ENCODE measurements at places on chromosomes 7 and 10.

GRCh38 chr10:30437031-30437841, 3.3 kb downstream of the MAP3K8 start:
- no peak for DNase-seq

DNA sequence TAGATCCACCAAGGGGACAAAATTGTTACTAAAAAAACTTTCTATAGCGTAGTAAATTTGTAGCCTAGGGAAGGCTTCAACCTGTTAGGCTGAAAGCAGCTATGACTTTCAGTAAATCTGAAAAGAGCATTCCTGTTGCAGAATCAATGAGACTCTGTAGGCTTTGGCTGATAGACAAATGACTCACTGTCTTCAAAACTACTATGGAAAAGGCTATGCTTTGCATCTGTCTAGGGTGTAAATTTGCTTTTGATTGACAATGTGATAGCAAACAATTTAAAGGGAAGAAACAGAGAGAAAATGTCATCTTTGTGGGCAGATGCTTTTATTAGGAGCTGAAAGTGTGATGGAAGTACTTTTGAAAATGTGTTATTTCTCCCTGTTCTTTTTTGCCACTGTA, 60.6 kb downstream of the ARL5B start:
- no peak for DNase-seq

- no peak for DNase-seq
Measured at GRCh38 chr10:124124123-124124768, 30.8 kb upstream of the CHST15 start.

GRCh38 chr7:90485734-90486316, 16.4 kb downstream of the PTTG1IP2 start:
- no peak for DNase-seq

GRCh38 chr7:33066771-33067170, 4.2 kb upstream of the NT5C3A start:
- peak; percentile 59 for DNase-seq

DNA sequence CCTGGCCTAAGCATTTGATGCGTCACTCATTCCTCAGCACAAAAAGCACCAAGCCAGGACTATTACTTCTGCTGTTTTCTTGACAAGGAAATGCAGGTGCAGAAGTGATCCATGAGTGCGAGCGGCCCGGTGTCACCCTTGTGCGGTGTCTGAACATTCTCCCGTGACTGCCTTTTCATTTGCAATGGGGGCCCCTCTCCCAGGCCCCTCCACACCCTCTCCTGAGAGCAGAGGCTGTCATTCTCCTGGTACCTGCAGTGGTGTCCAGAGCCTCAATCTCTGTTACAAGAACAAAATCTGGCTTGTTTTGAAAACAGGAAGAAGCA, 213.1 kb downstream of the DIP2C start:
- no peak for DNase-seq

DNA sequence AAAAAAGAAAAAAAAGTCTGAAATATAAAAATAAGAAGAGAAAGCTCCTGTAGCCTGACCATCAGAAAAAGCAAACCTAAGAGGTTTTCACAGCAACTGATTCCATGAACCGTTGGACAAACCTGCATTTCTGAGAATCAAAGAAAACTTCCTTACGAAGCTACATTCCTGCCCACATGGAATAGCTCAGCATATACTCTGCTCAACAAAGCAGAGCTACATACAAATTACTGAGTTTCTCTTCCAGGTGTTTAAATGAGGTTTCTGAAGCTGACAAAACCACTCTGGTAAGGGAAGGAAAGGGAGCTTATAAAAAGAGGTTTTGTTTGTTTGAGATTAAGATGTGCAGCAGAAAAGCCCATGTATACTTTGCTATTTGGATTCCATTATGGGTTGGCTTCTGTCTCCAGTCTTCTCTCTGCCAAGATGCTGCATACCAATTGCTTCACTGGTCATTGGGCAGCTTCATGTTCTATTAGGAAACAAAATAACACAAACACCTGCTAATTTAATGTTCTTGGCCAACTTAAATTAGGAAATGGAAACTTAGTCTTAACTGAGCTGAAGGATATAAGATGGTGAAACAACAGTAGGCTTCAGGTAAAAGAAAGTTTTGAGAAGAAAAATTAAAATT, 314.1 kb downstream of the LRRTM3 start:
- no peak for DNase-seq

GRCh38 chr7:33495207-33495606, 365.8 kb downstream of the BBS9 start:
- DNase-seq: no peak

GRCh38 chr10:132961787-132962622, 19.6 kb upstream of the CFAP46 start:
- peak; percentile 3 for DNase-seq

GRCh38 chr7:87565877-87566276, 34.8 kb downstream of the ABCB1 start:
- no peak for DNase-seq

- no peak for DNase-seq
Measured at GRCh38 chr7:149688836-149689235, 84.6 kb downstream of the ZNF467 start.

- DNase-seq: no peak
Measured at GRCh38 chr7:156780724-156781455, 112.1 kb downstream of the LMBR1 start.

DNA sequence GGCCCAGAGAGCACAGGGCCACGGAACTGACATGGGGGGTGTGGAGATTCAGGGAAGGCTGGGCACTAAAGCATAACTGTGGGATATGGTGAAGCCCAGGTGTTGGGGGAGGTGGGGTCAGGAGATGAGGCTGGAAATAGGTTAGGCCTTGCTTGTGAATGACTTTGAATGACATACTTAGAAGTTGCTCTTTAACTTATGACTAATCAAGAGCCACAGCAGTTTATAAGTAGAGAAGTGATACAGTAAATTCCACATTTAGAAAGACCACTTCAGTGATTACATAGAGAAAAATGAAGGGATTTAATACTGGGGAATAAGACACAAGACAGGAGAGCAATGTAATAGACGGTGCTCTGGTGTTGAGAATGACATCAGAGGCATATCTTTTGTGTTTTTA, 120.8 kb upstream of the SEC61G start:
- no peak for DNase-seq

DNA sequence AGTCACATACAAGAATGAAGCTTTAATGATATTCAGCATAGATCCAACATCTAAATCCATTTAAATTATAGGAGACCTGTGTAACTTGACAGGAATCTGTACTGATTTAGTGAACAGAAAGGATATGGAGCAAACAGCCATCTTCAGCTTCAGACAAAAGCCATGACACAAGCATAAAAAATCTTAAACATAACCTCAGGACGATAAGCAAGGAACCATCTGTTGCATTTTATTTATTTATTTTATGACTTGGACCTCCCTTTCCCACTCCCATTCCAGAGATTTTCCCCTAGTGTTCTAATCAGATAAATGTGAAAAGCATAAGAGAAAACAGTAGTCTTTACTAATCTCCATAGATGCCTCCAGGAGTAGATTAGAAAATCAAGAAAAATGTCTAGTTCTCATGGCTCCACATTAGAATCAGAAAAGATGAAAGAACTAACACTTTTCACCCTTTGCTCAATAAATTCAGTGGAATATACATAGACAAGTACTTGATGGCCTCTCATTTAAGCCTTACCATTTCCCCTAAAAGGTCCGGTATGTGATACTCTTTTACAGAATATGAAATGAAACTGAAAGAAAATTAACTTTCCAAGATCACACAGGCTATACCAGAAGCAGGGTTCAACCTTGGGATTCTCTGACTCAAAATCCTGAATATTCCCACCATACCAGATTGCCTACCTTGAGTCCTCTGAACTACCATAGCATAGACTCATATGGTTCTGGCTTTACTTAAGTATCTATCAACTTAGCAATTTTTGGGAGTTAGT, 15.2 kb downstream of the CACNA2D1 start:
- DNase-seq: no peak

DNA sequence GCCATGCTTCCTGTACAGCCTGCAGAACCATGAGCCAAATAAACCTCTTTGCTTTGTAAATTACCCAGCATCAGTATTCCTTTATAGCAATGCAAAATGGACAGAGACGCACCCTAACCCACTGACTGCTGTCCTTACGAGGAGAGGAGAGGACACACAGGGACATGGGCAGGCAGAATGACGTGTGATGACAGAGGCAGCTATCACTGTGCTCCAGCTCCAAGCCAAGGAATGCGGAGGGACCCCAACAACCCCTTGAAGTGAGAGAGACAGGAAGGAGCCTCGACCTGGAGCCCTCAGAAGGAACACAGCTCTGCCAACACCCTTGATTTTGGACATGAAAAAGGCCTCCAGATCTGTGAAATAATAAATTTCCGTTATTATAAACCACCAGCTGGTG, 46.6 kb upstream of the EBF3 start:
- no peak for DNase-seq

DNA sequence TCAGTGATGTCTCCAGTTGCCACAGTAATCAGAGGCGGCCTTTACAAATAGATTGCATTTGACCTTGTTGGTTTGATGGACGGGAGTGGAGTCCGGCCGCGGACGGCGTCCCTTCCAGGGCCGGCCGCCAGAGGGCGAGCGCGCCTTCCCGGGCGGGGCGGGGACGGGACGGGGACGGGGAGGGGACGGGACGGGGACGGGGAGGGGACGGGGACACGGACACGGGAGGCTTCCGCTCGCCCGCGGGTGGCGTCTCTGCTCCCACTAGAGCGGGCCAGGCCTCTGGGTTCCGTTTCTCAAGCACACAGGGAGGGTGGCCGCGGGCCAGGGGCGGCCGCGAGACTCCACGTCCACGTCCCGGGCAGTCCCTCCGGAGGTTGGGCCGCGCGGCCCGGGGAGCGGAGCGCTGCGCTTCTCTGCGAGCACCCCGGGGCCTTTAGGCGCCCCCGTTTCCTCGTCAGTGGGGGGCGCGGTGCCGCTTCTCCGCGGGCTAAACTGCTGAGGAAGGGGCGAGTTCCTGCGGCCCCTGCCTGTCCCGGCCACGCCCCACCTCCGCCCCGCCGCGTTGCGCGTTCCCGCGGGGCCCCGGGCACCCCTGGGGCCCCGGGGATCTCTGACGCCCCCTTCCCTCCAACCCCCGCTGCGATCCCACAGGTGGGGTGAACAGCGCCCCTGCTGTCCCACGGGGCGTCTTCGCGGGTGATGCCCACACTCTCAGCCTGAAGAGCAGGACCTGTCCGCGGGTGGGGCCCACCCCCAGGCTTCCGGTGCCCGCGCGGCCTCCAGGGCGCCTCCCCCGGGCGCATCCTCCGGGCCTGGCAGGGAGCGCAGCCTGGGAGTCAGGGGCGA, 84.2 kb upstream of the MKI67 start:
- DNase-seq: peak; percentile 0

DNA sequence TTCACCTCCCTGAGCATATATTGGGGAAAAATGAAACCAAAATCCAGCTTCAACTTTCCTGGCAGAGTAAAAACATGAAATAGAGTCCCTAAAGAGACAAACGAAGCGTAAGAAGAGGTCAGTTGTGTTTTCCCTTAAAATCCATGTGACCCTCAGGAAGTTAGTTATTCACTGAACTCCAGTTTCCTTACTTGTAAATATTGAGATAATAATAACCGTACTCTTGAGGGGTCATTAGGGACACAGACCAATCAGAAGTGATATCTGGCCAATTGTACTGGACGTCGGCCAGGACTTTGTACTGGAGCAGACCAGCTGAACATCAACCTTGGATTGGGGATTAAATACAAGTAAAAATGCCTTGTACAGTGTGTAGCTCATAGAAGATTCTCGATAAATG, 167.0 kb downstream of the GATA3 start:
- no peak for DNase-seq

DNA sequence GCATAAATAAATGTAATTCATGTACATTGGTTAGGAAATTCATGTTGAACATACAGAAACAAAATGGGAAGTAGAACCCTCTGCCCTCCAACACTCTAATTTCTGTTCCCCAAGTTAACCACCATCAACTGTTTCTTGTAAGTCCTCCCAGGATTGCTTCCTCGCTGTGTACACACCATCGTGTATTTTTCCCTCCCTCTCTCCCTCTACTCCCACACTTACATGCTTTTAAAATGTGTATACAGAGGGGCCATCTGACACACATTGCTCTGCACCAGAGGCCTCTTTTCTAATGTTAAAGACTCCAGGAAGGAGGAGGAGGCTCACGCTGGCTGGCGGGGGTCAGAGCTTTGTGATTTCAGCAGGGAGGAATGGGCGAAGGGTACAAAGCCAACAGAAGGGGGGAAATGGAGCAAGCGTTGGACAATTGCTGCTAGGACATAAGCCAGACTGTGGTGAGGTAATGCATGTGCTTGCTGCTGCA, 1.9 kb upstream of the EPHA1 start:
- DNase-seq: peak; percentile 26

DNA sequence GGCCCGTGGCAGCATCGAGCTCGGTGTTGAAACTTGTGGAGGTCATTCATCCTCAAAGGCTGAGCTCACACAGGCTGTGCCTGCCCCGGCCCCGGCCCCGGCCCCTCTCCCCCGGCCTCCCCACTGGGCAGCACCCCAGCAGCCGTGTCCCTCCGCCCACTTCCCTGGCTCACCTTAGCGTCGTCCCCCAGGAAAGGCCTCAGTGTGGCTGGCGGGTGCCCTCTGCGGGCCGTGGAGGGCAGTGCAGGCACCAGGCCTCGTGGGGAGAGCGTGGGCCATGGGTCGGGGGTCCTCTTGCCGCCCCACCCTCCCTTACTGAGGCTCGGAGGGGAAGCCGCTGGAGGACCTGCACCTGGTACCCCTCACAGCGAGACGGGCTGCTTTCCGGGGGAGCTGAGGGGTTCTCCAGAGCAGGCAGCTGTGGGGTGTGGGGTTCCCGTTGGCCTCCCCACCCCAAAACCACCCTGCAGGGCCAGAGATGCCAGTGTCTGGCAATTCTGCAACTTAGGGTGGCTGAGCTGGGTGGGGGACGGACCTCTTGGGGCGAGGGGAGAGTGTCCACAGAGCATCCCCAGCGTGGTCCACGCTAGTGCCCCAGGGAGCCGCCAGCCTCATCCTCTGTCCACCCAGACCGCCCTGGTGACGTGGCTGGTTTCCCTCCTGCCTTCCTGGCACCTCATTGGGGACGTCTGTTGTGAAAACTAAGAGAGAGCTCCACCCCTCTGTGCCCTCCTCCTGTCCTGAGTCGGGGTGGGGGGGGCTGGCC, 44.2 kb upstream of the DPYSL4 start:
- DNase-seq: no peak

GRCh38 chr7:150379441-150380379, 580 bp downstream of the ZNF775 start:
- DNase-seq: peak; percentile 77

DNA sequence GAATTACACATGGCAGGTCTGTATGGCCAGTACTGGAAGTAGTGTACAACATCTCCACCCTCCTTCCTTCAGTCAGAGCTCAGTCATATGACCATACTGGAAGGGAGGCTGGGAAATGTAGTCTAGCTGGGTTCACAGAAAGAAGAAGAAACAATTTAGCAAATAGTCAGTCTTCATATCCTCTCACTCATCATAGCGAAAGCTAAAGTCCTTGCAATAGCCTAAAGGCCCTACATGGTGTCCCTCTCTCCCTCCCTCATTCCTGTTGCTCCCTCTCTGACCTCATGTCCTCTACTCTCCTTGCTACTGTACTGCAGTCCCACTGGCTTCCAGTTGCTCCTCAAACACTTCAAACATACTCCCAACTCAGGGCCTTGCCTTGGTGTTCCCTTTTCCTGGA, 4.3 kb upstream of the CALU start:
- no peak for DNase-seq

GRCh38 chr7:41098402-41098801, 604.5 kb downstream of the INHBA start:
- DNase-seq: no peak
